Epithelial cell of alveolus of lung (primary cell): ENCODE measurements at places on chromosomes 6 and 20. TPM values are rescaled to one million over a fixed set of nuclear protein-coding genes. Genes with fewer than 3 reads are reported as not detected.

MYB gene
- total RNA-seq: 2.5 TPM in 1 of 2 replicates, not detected in the other

DNAJC5 gene
- total RNA-seq: 40.2 and 42.1 TPM in 2 replicates

PDYN gene
- not detected in 2 replicates for total RNA-seq

SLC22A1 gene
- total RNA-seq: not detected in 2 replicates

TMEM170B gene
- total RNA-seq: 0.88 and 1.0 TPM in 2 replicates

ZC3H12D gene
- total RNA-seq: not detected in 2 replicates

DPPA5 gene
- total RNA-seq: not detected in 2 replicates
